ENCODE measurements at places on chromosomes 3 and 15.

DNA sequence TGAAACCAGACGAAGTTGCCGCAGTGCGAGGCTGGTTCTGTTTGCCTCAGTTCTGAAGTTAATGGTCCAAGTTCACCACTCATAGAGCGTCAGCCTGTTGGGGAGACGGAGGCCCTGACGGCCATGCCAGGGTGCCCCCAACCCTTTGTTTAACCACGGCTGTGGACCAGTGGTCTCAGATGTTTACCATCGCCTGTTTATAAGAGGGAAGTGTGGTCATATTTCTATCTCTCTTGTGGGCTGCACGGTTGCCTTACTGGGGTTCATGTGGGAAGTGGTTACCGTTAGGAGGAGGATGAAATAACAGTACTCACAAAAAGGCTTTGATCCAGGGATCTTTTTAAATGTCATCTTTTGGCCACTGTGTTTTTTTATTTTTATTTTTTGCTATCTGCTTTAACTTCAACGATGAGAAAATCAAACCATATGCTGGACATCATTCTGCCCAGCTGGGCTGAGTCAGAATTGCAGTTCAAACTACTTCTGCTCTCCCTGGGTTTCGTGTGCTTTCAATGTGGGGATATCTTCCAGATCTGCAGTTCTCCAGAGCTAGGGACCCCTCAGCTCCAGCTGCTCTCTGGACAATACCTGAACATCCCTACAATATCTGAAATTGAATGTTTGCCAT, 17.8 kb downstream of the SMAD3 start:
- DNase-seq, result peak; percentile 60

DNA sequence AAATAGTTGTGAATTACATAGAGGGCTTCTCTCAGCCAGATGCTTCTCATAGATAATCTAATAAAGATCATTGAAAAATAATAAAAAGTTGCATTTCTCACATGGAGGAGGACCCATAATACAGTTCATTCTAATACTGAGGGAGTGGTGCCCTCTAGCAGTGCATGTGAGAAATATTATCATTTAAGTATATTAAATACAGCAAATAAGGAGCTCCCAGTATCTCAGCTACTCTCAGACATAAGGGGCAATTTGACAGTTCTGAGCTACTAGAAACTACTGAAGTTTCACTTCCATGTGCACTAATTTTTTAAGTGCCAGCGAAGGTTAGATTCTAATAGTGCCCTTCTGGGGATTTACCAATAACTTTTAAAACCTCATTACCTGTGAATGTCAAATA, 188.3 kb downstream of the IL5RA start:
- peak; percentile 12 for DNase-seq

GRCh38 chr15:89646416-89647141, 8.7 kb downstream of the KIF7 start:
- DNase-seq, result no peak

GRCh38 chr3:48748754-48749153, 31.7 kb upstream of the IP6K2 start:
- no peak for DNase-seq

- no peak for DNase-seq
Measured at GRCh38 chr15:24919446-24919845, 35.3 kb upstream of the SNRPN start.

GRCh38 chr3:140453750-140454149, 224.1 kb upstream of the TRIM42 start:
- DNase-seq, result no peak

DNA sequence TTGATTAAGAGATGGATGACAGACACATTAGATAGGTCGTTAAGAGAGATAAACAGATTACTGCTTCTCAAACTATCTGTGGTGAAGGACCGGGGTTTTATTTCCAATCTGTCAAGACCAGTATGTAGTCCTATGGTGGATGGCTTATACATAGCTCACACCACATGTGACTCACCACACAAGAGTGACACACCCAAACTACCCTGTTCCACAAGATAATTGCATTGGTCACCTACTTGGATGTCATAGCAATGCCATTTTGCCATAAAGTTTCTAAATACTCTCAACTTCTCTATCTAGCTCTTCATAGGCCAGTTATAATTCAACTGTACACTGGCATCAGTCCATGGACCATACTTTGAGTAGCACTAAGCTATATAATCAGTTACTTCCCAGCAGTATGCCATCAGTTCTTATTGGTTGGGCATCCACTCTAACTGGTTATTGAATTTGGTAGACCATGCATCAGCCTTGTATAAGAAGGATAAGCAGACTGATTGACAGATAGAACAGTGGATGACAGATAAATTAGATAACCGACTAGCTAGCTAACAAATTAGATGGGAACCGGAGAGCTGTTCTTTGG, 11.6 kb downstream of the WWTR1 start:
- no peak for DNase-seq

GRCh38 chr15:92377083-92377789, 16.4 kb upstream of the ST8SIA2 start:
- DNase-seq, result no peak

DNA sequence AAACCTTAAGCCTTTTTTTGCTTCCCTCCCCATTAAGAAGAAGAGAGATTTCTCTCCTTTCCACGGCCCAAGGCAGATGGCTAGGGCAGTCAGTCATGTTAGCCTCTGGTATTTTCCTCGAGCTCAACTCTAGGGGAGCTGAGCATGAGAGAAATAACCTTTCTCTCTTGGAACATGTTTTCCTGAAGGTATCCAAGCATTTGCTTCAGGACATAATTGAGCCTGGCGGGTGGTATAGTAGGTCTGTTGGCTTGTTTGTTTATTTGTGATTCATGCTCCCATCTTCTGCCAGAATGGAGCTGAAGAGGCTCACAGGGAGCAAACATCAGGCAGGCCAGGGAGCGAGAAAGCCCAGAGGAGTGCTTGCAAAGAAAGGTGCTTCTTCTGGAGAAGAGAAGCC, 102.5 kb downstream of the MESD start:
- DNase-seq, result no peak

GRCh38 chr3:155262295-155262694, 31.2 kb downstream of the STRIT1 start:
- DNase-seq, result no peak

GRCh38 chr15:76150513-76150912, 90.7 kb downstream of the TMEM266 start:
- no peak for DNase-seq

DNA sequence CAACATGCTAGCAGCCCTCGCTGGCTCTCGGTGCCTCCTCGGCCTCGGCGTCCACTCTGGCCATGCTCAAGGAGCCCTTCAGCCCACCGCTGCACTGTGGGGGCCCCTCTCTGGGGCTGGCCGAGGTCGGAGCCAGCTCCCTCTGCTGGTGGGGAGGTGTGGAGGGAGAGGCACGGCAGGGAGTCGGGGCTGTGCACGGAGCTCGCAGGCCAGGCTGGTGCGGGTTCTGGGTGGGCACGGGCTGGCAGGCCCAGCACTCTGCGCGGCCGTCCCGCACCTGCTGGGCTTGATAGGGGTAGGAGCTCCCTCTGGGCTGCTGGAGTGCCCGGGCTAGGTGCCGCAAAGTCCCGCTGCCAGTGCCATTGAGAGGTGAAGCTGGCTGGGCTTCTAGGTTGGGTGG, 251.0 kb downstream of the SQOR start:
- no peak for DNase-seq

DNA sequence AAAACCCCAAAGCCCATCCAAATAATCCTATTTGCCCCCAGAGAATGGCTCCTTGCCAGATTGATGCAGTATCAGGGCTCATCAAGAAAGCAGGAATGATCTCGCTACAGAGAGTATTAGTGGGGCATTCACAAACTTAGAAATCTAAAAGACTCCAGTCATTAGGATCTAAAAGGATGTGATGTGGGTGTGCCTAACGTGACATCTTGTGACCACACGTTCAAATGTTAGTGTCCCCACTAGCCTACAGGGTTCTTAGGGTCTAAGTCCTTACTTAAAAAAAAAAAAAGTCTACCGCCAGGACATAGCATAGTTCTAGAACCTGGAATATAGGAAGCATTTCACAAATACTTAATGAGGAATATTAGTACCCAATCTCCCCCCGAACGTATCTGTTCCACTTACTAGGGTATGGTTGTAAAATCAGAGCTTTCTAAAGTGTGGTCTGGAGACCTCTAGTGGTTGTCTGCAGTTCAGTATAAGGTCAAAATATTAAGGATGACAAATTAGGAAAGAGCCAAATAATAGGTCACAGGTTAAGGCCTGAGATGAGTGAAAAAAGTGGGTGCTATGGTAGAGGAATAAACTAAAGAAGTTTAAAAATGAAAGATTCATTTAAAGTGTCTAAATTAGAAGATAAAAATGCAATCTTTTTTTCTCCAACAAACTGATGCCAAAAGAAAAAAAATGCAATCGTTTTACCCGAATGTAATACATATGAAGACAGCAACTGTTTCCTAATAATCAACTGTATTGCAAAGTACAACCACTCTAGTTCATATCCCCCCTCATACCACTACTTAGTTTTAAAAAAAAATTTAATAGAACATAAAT, 4.2 kb upstream of the CHRM5 start:
- peak; percentile 16 for DNase-seq

GRCh38 chr3:31081018-31081662, 186.7 kb upstream of the GADL1 start:
- no peak for DNase-seq

DNA sequence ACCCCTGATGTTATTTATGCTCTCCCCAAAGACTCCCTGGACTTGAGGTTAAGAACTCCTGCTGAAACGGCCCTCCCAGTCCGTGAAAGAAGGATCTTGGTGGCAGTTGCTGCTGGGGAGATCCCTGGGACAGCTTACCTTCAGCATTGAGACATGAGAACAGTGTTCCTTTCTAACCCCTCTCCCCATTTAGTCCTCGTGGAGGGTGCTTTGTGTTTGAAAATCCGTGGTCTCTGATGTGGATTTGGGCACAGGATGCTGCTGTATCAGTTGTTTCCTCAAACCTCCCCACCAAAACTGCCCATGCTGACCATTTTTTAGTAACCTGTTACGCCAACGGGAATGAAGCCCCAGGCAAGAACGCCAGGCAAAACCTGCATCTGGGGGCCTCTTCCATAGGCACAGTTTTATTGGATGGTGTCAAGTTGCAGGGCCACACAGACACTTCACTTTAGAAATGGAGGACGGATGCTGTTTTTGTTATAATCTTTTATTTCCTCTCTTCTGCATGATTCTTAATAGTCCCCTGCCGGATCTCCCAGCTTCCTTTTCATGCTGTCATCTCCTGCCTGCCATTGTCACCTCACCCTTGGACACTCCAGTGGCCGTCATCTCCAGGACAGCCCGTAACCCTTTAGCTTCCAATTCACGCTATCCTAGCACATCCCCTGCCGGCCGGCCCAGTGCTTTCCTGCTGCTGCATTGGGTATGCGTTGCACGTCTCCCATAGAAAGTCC, 31.7 kb upstream of the CEMIP start:
- DNase-seq, result no peak

DNA sequence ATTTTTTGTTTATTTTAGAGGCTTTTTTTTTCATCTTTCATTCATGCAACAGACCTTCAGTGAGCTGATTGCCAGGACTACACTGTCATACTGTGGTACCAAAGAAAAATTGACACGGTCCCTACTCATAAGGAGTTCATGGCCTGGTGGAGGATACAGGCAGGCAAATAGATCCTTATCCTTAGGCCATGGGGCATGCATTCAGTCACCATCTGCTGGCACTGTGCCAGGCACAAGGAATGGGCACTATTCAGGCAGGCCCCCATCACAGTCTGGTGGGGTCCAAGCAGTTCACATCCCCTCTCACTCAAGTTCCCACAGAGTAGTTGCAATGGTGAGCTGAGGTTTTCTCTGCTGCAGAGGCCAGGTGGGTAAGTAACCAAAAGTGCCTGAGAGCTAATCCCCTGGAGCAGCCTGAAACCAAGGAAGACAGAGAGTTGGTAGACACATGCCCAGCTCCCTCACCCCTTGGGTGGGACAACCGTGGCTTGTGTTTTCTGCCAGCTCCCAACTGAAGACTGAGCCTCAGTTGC, 17.3 kb downstream of the CISH start:
- no peak for DNase-seq

DNA sequence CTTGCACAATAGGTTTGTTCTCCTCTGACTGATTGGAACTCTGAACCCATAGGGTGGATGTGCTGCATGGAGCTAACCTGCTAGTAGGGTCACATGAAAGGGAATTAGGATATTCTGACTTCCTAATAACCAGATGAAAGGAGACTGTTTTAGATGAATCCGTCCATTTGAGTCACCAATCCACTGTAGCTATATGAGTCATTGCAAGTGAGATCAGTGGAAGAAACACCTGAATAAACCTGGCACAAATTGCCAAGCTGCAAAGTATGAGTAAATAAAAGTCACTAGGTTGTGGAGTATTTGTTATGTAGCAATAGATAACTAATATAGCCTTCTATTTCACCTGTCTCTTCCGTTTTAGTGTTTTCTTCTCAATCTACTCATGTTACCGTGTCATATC, 584.4 kb downstream of the PDCD6IP start:
- no peak for DNase-seq

GRCh38 chr15:25057574-25057973, 102.8 kb downstream of the SNRPN start:
- no peak for DNase-seq

DNA sequence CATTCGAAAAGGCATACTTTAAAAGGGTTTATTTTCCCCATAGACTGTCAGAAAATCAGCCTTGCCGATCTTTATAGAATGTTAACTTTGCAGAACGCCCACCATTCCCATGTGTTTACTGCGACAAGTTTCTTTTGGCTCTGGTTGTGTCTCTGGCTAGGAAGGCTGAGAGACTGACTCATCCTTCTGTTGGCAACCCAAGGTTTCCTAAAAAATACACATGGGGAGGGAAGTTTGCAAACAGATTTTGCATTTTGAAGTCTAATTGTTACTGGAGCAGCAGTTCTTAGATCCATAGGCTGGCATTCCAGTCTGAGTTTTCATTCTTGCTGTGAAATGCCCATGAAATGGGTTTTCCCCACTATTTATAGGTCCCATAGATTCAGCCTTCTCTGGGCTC, 37.9 kb upstream of the MINAR1 start:
- no peak for DNase-seq

DNA sequence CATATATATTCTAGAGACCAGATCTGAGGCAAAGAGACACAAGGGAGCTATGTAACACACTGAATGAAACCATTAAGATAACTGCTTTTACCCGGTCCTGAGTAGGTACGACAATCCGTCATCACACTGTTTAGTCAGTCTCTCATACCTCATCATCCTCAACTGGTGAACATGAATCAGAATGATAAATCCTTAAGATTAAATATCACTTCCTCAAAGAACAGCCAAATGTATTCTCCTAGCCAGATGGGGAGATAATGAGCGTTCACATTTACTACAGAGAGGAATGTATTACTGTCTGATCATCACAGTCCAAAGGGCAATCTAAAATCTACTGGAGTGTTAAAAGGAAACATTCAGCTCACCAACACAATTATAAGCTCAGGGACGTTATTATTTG, 319.4 kb upstream of the STAC start:
- no peak for DNase-seq

DNA sequence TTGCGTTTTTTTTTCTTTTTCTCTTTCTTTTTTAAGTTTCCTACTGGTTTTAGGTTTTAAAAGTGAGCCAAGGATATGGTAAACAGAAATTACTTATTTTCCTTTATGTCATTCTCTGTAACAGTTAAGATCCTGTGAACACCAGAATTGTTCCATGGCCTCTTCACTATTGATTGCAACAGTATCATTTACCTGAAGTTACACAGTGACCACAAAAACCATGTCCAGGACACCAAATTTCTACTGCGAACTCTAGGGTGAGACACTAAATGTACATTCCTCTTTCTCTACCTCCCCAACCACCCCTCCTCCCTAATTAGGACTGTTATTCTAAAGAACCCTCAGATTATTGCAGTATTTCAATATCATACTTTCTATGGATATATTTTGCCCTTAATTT, 280.9 kb downstream of the FOXP1 start:
- DNase-seq, result no peak
